ENCODE measurements at places on chromosomes 2 and 18.

DNA sequence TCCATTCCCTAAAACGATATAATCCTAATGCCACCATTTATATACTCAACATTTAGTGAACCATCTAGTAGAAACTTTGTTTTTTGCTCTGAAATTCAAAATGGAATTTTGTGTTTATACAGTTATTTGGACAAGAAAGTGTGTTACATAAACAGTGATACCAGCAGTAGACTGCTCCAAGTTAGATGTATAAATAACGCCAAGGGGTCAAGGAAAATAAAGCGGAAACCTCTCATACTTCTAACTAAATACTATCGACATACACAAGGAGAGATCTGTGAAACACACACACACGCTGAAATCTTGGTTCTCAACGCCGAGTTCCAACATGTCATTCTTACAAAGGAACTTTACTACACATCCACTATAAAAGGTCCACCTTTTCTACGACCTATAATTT, 1.2 kb downstream of the TXNL1 start:
- no peak for DNase-seq

DNA sequence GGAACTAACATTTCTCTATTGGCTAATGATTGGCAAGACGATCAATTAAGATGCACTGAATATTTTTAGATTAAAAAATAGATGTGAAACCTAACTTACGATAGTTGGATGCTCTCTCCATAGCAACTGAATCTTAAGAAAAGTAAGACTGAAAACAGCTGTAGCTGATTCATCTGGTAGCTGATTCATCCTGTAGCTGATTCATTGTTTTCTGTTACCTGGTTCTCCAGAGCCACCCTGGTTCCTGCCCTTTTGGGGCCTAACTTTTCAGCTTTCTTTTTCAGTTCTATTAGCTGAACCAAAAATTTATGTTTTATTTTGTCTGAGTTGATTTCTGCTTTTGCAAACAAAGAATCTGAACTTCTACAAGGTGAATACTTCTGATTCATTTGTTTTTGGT, 22.7 kb upstream of the SPR start:
- no peak for DNase-seq

- no peak for DNase-seq
Measured at GRCh38 chr2:105697781-105698449, 46.8 kb upstream of the NCK2 start.

DNA sequence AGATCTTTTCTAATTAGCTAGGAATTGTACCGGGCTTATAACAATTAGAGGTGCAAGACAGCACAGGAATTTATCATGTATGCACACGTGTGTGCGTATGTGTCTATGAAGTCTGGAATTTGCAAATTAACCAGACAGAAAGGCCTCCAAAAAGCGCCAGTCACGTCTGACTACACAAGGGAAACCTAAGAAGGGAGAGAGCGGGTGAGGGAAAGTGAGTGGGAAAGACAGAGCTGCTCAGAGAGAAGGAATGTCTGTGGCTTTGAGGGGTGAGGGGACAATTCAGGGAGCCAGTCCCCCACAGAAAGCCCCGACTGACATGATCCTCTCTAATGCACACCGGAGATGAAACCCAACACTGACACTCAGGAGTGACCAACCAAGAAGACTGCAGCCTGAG, 197.7 kb upstream of the SH3BP4 start:
- no peak for DNase-seq

- DNase-seq: no peak
Measured at GRCh38 chr2:105449076-105449475, 50.2 kb upstream of the FHL2 start.

DNA sequence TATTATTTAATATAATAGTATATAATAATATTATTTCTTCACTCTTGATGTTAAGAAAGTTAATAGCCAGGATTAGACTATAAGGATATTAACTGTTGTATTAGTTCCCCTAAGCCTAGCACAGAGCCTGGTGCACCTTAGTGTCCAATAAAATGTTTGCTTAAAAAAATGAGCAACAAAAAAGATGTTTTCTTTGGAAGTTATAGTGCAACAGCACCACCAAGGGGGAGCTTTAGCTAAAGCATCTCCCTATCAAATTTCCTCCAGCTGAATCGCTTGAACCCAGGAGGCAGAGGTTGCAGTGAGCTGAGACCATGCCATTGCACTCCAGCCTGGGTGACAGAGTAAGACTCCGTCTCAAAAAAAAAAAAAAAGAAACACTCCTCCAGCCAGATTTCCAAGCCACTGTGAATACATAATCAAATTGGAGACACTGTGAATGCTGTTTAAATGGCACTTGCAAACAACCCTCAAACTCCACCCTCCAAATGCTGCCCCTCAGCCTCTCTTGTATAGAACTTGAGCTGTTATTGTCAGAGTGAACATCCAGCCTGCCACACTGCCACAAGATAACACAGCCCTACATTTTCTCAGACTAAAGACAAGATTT, 221.9 kb downstream of the DYM start:
- DNase-seq: no peak

DNA sequence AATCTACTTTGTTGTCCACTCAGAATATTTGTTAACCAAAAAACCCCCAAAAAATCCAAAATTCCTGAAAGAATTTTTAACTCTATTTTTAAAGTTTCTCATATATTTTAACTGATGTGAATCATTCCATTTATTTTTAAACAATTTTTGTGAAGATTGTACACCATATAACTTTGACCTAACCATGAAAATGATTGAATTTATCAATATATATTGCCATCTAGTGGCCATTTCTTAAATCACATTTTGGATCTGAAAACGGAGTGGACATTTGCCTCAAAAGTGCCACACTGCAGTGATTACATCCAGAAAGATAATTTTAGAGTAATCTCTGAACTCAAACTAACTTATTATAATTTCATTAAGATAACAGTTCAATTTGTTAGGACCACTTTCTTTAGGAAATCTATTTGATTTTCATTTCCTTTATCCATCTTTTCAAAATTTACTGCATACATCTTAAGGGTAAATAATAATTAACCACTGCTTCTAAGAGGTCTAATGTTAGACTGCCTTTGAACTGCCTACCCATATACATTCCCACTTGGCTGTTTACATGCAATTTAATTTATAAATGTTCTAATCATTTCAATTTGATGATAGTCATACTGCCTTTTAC, 71.1 kb downstream of the DSC3 start:
- DNase-seq: no peak

DNA sequence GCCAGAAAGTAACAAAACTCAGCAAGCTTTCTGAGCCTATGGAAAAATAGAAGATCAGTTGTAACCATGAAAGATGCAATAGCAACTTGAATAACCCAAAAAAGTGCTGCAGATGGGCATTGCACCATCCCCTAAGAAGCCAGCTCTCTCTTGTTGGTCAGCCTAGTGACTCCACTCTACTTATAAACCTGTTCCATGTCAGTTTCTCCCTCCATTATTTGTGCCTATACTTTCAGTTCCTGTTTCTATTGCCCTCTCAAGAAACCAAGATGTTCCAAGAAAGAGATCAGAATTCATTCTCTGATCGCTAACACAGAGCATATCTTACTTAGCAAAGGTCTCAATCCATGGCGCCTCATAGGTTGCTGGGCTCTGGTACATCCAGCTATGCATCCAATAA, 170.3 kb upstream of the MAP2 start:
- no peak for DNase-seq

DNA sequence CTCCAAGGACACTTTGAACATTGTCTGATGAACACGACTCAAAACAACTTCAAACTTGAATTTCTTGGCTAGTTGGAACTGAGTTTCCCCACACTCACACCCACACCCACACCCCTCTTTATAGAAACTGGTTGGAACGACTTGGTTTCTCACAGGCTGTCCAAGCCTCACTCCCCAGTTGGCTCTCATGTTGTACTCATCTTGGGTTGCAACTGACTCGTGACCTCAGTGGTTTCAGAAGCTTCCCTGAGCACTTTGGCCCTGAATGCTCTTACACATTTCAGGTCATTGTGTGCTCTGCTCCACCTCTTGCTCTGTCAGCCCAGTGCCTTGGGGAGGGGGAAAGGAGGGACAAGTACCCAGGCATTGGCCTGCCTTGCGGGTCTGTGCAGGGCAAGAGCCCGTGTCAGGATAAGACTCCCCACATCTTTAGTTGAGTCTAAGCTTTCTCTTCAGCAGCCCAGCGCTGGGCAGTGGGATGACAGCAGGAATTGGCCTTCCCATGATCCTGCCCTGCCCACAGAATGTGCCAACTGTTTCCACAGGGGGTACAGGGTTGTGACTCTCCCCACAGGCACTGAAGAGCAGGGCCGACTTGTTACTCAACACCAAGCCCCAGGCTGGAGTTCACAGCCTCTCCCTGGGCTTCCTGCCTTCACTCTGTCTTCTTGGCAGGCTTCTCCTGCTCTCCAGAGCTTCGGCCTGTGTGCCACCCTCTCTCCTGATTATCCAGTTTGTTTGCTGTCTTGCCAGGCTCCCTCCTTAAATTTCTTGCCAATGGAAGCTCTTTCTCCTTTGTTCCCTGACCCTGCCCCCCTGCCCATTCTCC, 104.6 kb downstream of the RTN4 start:
- DNase-seq: no peak

DNA sequence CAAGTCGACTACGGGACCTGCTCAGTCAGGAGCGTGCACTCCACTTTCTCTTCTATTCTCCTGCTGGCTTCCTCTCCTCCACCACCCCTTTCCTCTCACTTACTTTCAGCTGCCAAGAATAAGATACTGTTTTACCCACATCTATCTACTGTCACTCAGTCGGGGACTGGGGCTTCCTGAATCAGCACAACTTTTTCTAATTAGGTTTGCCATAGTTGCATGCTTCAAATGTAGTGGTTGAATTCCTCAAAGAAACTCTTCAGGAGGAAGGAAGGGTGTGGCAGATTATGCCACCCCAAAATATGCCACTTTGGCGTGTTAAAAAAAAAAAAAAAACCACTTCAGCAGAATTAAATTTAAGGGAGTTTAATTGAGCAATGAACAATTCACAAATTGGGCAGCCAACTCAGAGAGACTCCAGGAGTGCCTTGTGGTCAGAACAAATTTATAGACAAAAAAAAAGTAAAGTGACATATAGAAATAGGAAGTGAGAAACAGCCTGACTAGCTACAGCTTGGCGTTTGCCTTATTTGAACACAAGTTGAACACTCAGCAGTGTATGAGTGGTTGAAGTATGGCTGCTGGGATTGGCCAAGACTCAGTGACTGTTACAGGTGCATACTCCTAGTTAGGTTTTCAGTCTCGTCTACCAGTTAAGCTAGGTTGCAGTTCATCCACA, 32.5 kb upstream of the RMDN2 start:
- no peak for DNase-seq

- DNase-seq: no peak
Measured at GRCh38 chr2:43376523-43377198, 150.3 kb upstream of the ZFP36L2 start.

GRCh38 chr2:19496646-19497045, 138.2 kb upstream of the OSR1 start:
- no peak for DNase-seq

GRCh38 chr2:205741256-205741978, 59.1 kb downstream of the NRP2 start:
- no peak for DNase-seq

GRCh38 chr2:40439473-40439872, 12.4 kb downstream of the SLC8A1 start:
- DNase-seq: no peak

DNA sequence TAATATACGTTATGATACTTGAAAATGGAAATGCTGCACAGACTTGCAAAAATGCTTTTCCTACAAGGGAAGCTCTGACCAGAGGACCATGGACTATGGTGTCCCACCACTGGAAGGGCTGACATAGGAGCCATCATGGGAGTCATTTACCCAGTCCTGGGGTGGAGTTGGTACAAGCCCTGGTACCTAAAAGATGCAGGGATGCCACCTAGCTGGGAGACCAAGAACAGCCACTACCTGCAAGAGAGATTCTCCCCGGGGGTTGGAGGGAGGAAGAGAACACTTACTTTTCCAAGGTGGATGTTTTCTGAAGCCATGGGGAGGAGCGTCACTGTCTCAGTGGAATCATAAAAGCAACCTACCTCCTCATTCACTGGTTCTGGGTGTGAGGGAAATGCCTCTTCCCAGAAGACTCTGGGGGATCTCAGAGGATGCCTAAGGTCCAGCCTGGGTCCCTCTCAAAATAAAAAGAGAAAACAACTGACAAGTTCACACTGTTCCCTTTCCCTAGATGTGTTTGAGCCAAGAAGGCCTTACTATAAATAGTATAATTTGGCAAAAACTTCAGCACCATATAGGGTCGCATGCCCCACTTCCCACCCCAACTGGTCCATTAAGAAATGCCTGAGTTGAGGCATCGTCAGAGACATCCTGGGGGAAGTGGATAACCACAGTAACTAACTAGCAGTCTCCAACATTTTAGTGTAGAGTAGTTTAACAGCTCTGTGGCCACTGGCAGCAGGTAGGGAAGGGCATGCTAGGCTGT, 39.9 kb downstream of the REEP1 start:
- no peak for DNase-seq

GRCh38 chr2:53209679-53210458, 557.7 kb upstream of the CHAC2 start:
- no peak for DNase-seq
